HepG2 (cell line): ENCODE measurements at places on chromosomes 4 and X. TPM values are rescaled to one million over a fixed set of nuclear protein-coding genes. Genes with fewer than 3 reads are reported as not detected.

The ZCCHC18 gene
- total RNA-seq: 0.18 TPM in 1 of 2 replicates, not detected in the other

GRCh38 chrX:16462912-16463311, 187.0 kb upstream of the S100G start:
- no peaks in the 10 kb centered on the region for H3K27me3 ChIP-seq
- no peaks in the 10 kb centered on the region for H3K4me1 ChIP-seq
- no peaks in the 10 kb centered on the region for H3K36me3 ChIP-seq
- H3K27ac ChIP-seq: no peak overlapping the region
- DNase-seq: no peak
- H3K4me3 ChIP-seq: no peak overlapping the region

GRCh38 chr4:64581422-64581821, 172.2 kb upstream of the TECRL start:
- H3K4me1 ChIP-seq: no peaks in the 10 kb centered on the region
- H3K27ac ChIP-seq: no peak overlapping the region
- H3K36me3 ChIP-seq: no peaks in the 10 kb centered on the region
- no peak for DNase-seq
- no peak overlapping the region for H3K4me3 ChIP-seq
- no peaks in the 10 kb centered on the region for H3K27me3 ChIP-seq

DNA sequence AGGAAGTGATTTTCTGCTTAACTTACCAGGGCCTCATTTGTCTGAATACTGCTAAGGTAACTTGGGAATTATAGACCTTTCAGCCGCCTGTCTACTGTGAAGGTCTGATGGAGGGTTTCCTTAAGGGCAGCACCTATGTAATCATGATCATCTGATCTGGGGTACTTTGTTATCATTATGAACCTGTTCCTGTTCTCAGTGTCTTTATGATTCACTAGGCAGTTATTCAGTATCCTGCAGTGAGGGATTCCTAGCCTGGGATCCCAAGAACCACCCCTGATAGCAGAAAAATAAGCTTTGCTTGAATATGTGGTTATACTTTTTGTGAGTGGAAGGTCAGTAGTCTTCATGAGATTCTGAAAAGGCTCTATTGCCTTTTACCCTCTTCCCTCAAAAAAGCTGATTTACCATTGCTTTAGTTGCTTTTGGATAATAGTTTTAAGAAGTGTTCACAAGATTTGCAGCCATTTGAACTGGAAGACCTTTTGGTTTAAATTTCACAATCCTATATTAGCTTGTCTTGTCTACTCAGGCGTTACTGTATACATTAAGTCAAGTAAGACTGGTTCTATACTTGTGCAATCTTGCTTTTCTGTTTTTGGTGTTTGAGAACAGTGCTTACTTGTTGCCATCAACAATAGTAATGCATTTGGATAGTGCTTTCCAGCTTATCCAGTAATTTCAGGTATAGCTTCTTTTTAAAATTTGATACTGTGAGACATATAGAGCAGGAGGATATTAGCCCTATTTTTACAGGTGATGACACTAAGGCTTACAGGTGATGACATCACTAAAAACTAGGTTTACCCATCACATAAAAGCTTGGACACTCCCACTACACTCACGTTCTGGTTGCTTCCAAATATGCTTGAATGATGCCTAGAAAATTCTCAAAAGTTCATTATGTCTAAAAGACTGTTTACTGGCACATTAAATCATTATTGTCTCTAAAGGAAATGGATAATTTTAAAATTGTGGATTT, 60.0 kb downstream of the FHIP1A start:
- no peaks in the 10 kb centered on the region for H3K27me3 ChIP-seq
- no peaks in the 10 kb centered on the region for H3K36me3 ChIP-seq

GRCh38 chr4:111213531-111213930, 590.7 kb upstream of the PITX2 start:
- H3K4me1 ChIP-seq: no peaks in the 10 kb centered on the region
- H3K36me3 ChIP-seq: no peaks in the 10 kb centered on the region
- H3K27ac ChIP-seq: no peak overlapping the region
- no peaks in the 10 kb centered on the region for H3K27me3 ChIP-seq

DNA sequence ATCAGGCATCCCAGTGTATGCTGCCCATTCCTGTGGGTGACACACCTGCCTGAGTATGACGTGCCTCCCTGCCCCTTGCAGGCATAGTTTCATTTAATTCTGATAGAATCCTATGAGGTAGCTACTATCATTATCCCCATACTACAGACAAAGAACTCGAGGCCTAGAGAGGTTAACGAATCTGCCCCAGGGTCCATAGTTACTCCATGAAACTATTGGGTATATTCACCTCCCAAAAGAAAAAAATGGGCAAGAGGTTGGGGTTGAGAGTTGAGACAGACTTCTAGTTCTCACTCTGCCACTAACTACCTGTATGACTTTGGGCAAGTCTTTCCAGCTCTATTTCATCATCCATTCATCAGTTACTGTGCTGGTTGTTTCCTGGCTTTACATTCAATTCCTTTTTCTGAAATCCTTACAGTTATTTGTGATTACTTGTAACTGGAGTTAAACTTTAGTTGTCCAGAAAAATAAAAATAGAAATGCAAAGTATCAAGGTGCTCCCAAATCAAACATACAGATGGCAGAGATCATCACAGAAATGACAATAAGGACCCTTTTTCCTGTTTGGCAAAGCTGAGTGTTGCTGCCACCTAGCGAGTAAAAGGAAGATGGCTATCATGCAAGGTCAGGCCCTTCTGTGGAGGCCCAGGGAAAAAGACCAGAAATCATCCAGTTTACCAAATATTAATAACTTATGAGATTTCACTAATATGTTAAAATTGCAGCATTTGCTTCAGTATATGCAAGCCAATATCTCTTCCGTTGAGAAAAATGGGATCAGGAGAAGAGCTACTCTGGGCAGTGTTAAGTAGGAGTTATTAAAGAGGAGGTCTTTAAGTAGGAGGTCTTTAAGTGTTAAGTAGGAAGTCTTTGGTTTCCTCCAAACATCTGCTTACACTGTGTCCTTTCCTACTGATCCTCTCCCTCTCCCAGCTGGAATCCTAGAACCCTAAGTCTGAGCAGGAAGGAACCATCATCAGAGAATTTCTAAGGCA, 17.1 kb upstream of the MAP7D3 start:
- H3K27me3 ChIP-seq: no peaks in the 10 kb centered on the region
- no peak overlapping the region for H3K27ac ChIP-seq
- DNase-seq: peak; percentile 4
- no peaks in the 10 kb centered on the region for H3K4me1 ChIP-seq
- no peak overlapping the region for H3K4me3 ChIP-seq

- no peak overlapping the region for H3K4me3 ChIP-seq
- no peaks in the 10 kb centered on the region for H3K27me3 ChIP-seq
- no peaks in the 10 kb centered on the region for H3K4me1 ChIP-seq
- DNase-seq: no peak
These were observed 62.0 kb upstream of the GPRIN3 start for GRCh38 chr4:89369581-89369980.
